ENCODE measurements at places on chromosomes 16 and 17.
A peak's percentile ranks its signal among the peaks of the same experiment; 100 is the strongest.

DNA sequence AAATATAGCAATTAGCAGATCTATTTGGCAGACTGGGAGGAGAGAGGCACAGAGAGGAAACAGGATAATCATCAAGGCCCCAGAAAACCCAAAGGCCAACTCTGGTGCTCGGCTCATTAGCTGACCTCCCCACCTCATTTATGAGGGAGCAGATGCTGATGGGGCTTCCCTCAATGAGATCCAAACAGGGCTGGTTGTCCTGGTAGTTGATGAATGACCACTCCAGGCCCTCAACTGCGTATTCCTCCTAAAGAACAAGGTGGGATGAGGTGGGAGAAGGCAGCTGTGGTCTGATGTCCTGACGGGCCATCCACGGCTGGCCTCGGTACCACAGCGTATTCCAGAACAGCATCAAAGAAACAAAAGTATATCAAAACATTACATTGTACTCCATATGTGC lies 20.8 kb downstream of the ZNHIT3 start:
- no peak for DNase-seq

DNA sequence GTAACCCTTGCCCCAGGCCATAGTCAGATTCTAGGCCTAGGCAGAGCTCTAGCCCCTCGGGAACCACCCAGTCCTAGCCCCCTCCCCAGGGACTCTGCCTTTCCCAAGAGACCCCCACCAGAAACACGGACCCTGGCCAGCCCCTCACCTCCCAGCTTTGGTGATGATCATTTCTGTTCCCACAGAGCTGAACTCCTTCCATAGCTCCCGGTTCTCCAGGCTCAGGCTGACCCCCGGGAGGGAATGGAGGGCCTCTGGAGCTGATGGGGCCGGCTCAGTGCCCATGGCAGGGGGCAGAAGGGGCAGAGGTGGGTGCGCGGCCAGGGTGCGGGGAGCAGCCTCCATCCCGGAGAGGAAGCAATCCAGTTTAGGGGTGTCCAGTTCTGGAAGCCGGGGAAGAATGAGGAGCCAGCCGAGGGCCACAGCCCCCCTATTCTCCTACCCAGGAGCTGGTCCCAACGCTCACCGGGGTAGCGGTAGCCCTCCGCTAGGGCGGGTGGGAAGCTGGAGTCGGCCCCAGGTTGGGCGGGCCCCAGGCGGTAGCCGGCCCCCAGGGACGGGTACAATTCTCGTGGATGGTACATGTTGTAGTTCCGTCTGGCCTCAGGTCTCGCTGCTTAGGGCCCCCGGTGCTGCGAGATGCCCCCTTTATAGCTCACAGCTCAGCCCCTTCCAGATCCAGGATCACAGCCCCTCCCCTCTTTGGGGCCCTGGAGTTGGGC lies 953 bp downstream of the TBX6 start:
- DNase-seq, result no peak

DNA sequence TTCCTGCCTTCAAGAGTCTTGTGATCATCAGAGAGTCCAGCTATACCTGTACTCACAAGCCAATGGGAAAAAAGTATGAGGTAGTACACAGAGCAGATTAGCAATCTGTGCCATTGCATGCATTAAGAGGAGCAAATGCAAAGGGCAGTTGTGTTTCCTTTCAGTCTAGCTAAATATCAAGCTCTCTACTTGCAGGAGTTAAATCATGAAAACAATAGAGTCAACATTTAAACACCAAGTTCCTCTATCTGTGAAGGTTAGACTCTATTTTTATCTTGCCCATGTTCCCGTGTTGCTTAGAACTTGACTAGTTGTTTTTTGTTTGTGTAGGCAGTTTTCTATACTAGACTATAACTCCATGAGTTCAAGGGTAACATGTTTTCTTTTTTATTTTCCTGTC lies 4.7 kb upstream of the FAM20A start:
- no peak for DNase-seq

- peak; percentile 39 for DNase-seq
These were observed 22.6 kb downstream of the CNTNAP1 start for GRCh38 chr17:42704837-42705494.

DNA sequence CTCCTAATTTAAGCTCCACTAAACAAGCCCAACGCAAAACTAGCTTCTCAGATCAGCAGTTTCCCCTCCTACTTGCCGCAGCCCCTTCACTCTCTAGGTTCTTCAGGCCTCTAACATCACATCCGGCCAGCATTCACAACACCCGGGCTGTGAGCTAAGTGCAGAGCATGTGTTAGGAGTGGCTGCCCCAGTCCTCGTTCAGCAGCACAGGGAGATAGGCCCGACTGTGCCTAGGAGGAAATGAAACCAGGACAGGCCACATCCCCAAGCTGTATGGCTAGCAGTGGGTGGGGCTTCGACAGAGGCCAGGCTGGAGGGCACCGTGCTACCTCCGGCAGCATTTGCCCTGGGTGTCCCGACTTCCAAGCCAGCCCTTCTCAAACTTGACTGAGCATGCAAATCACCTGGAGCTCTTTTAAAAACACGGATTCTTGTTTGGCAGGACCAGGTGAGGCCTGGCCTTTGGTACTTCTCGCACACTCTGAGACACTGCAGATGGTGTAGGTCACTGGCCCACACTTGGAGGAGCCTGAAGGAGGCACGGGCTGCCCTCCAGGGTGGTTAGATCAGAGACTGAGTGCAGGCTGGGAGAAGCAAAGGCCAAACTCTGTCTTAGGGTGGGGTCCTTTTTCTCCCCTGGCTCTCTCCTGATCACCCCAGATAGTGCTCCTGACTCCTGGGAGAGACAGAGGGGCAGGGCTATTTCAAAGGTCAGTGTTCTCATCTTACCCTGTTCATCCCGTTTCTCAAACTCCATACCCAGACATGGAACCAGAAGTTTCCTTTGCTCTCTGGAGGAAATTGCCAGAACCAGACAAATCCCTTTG lies 202.0 kb downstream of the C16orf78 start:
- DNase-seq, result no peak

GRCh38 chr16:27704252-27704651 lies 154.3 kb downstream of the KATNIP start:
- no peak for DNase-seq

- no peak for DNase-seq
These were observed 31.6 kb upstream of the HS3ST2 start for GRCh38 chr16:22782314-22782713.

- DNase-seq, result no peak
These were observed 402.0 kb upstream of the TNRC6C start for GRCh38 chr17:77556383-77557061.

DNA sequence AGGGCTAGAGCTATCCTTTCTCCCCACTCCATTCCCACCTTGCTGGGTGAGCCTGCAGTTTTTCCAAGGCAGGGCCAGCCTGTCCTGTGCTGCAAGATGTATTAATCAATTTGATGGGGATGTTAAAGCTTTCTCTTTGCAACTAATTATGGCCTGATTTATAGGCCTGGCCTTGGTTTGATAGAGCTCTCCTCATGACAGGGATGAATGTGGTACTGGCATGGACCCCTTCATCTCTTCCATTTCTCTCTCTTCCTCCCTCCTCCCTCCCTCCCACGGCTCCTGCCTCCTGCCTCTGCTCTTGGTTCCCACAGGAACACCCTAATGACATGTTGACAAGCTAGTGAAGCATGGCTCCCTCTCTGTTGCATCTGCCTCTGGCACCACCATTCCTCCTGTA lies 47.2 kb upstream of the SKAP1 start:
- DNase-seq, result no peak

- no peak for DNase-seq
These were observed 18.7 kb upstream of the AQP8 start for GRCh38 chr16:25198021-25198420.

GRCh38 chr16:47213761-47214440 lies 70.2 kb upstream of the NETO2 start:
- no peak for DNase-seq

GRCh38 chr17:49508866-49509587 lies 13.9 kb downstream of the NGFR start:
- DNase-seq, result no peak

GRCh38 chr16:67296420-67296819 lies 17.1 kb downstream of the PLEKHG4 start:
- no peak for DNase-seq

DNA sequence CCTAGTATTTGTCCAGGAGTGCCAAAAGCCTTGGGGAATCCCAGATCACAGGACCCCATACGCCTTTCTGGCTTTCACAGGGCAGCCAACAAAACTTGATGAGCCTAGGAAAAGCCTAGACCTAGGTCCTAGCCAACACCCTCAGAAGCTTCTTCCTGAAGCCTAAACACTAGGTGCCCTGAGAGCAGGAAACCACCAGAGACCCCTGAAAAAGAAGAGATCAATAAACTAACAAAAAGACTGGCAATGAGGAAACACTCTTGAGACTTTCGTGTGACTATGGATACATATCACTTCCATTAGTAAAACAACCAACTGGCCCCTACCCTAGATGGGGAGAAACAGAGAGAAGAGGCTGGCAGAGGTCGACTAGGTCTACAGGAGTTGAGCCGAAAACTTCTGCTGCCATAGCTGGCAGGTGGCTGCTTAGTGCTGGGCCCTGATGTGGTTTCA lies 1.2 kb downstream of the ORMDL3 start:
- DNase-seq, result no peak
